ENCODE measurements at places on chromosomes 12 and 14. TPM values are rescaled to one million over a fixed set of nuclear protein-coding genes. Genes with fewer than 3 reads are reported as not detected.

DNA sequence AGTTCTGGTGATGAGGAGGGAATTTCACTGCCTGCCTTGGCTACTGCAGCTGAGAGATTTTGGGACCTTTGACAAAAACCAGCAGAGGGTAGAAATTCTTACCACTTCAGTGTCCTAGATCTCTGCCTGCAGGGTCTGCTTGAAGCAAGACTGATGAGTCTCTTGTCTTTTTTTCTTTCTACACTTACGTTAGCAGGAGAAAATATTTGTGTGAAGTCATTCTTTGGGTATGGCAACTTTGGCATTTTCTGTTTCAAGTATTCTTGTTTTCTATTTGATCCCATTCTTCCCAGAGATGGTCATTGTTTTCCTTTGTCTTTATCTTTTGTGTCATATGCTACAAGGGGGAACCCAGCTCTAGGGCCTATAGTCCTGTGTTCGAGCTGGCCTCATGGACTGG is 65.6 kb upstream of the FERMT2 start:
- DNase-seq = no peak

PRMT5 gene
- 78.0 TPM for total RNA-seq

DNA sequence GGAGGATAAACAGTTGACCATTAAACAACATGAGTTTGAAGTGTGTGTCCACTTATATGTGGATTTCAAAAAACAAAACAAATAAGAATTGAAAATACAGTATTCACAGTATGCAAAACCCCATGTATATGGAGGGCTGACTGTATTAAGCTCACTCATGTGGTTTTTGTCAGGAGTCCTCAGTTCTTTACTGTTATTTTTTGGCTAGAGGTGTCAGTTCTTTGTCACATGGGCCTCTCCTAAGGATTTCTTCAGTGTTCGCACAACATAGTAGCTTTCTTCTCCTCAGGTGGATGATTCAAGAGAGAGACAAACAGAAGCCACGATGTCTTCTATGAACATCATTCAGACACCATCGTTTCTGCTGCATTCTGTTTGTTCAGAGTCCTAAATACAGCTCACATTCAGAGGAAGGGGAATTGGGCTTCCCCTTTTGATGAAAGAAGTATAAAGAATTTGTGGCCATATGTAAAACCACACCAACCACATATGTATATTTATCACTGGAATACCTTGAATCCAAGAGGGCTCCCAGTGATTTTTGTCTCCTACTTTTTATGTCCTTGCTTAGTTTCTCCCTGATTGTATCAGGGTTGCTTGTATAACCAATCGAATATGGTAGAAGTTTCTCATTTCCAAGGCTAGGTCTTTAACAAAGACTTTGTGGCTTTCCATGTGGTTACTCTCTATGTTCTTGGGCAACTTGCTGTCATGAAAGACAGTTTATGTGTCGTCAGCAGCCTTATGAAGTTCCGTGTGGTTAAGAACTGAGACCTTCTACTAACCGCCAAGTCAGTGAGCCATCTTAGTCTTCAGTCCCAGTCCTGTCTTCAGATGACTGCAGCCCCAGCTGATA is 18.9 kb downstream of the MNAT1 start:
- no peak for DNase-seq

DNA sequence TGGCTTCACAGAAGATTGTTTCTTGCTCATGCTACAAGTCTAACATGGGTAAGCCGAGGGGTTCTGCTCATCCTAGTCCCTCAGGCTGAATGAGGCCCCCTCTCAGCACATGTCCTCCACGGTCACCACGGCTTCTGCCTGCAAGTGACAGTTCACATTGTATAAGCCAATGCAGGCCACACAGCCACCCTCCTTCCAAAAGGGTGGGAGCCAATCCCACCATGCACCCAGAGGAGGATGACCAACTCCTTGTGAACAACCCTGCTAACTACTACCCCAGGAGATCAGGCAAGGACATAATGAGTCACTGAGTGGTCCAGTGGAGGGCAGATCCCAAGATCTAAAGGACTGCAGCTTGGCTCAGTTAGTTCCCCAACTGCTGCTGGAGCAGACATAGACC is 6.1 kb downstream of the SPRING1 start:
- DNase-seq = no peak

PRPH gene
- not detected for total RNA-seq

DNA sequence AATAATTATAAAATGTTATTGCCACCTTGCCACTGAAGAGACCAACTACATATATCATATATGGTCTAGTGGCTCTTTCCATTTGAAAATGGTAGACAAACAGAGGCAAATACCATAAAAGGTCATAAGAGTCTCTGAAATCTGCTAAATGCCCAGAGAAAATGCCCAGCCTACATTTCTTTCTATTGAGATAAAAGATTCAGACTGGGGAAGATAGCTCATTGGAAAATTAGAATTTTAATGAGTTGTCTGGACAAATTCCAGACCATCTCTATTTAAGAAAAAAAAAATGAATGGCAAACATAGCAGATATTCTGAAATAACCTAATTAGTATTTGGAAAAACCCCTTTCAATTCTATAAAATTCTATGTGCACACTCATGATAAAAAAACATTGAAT is 79.9 kb upstream of the BBS10 start:
- no peak for DNase-seq

- no peak for DNase-seq
Measured at GRCh38 chr12:42236017-42236416, 2.0 kb downstream of the YAF2 start.

- peak; percentile 50 for DNase-seq
Measured at GRCh38 chr14:60721326-60722106, 2.6 kb downstream of the SIX4 start.

IAPP gene
- total RNA-seq = not detected

- no peak for DNase-seq
Measured at GRCh38 chr12:55699471-55700055, 8.1 kb downstream of the ITGA7 start.

SEC23A gene
- total RNA-seq = 292 TPM

GRCh38 chr14:79724934-79725717 is 486.2 kb downstream of the DIO2 start:
- no peak for DNase-seq

DNA sequence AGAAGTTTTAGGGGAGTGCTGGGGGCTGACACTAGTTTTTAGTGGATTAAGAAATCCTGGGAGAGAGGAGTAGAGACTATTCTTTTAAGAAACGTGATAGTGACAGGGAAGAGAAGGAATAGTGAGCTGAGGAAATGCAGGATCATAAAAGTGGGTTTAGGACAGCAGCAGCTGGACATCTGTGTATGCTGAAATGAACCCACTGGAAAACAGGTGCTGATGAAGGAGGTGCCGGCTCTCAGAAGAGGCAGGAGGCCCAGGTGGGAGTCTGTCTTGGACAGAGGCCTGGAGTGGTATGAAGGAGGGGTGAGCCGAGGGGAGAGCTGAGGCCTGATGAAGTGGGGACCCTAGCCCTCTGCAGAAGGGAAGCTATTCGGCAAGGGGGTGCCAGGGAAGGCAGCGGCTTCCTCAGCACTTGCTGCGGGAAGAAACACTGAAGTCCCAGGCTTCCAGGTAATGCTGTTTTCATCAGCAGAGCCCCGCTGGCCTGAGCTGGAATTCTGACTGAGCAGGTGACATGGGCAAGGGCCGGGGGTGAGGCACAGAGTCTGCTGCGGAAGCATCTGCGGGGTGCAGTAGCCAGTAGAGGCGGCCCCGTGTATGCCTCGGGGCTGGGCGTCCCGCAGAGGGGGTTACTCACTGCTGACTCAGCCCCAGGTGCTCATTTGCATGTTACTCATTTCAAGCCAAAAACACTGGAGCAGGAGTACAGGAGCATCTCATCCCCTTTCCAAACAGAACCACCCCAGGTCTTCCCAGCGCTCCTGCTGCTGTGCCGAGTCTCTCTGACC is 89.7 kb downstream of the TMCC3 start:
- no peak for DNase-seq

DNA sequence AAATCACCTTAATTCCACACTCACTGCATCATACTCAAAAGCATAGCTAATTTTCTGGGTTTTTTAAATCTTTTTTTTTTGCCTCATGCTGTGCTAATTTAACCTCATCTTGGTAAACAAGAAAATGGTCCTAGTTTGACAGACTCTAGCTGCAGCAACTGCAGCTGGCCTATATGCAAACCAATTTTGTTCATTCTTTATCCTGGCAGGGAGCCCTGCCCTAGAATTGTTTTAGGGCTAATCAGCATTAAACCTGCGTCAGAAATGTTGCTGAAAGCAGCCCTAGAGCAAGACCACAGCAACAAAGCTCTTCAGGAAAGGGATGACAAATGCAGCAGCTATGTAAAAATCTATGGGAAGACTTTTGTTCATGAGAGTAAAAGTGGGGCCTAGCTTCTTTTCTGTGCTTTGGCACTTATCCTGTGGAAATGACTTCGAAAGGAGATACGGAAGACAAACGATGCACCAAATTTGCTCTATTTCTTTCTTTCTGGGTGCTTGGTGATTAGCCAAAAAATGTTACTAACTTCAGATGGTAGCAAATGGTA is 72.2 kb downstream of the DENND5B start:
- peak; percentile 36 for DNase-seq

DNA sequence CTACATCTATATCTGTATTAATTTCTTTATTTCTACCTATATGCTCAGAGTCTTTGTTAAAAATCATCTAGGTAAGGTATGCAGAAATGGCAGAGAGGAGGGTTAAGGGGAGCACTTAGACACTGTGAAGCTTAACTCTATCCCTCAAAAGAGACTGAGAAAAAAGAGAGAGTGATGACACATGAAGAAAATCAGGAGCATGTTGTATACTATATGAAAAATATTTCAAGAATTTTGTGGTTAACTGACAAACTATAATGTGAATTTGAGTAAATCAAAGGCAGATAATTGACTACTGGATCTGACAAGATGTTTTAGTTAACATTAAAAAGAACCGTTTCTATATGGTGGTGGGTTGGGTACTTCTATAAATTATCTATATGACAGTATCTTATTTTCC is 1814.2 kb upstream of the SEL1L start:
- DNase-seq = no peak
